ENCODE measurements at places on chromosomes 7 and 10. TPM values are rescaled to one million over a fixed set of nuclear protein-coding genes. Genes with fewer than 3 reads are reported as not detected.

GRCh38 chr7:45240273-45240771, 82.7 kb downstream of the RAMP3 start:
- no peak for DNase-seq

- DNase-seq = no peak
Measured at GRCh38 chr7:142787034-142787768, 16.4 kb downstream of the PRSS2 start.

GRCh38 chr7:101243646-101244374, 1.1 kb downstream of the FIS1 start:
- peak; percentile 43 for DNase-seq

DNA sequence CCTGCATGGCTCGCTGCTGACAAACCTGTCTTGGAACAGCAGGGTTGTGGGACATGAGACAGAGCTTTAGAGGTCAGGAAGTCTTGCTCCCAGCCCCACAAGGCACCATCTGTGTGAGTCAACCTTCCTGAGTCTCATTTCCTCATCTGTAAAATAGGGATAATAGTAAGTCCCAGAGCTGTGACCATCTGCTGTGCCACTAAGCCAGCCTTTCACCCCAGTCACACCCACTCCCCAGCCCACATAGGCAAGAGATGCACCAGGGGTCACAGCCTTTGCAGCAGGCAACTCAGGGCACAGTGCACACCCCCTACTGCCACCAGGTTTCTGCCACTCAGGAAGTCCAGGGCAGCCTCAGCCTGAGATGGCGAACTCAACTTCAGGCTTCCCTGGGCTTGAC, 29.4 kb upstream of the CDH23 start:
- DNase-seq = no peak

- no peak for DNase-seq
Measured at GRCh38 chr7:54349229-54349628, 192.9 kb upstream of the VSTM2A start.

- peak; percentile 58 for DNase-seq
Measured at GRCh38 chr7:28956608-28957063, 1.5 kb downstream of the TRIL start.

DNA sequence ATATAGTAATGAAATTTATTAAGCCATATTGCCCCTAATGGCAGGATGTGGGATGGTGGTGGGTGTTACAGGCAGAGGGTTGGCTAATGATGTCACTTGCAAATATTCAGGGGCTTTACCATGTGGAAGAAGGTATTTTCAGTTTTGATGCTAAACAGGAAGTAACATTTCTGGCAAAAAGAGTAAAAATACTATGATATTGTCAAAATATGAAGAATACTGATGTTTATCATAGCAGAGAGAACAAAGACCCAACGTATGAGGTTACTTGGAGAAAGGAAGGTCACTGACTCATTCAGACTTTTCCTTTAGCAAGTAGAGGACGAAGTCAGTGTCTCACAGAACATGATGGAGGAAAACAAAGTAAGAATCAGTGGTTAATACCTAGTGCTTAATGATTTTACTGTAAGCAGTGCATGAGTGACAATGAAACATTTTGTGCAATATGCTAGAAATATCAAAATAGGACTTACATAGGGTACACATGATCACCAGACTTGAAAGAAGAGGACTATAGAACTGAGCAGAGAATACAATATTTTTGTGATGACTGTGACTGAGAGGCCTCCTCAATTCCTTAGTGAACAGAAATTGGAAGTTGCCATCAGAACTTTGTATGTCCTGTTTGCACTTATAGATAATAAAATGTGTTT, 89.7 kb upstream of the STEAP4 start:
- no peak for DNase-seq

GRCh38 chr7:156778668-156779067, 114.3 kb downstream of the LMBR1 start:
- no peak for DNase-seq

- no peak for DNase-seq
Measured at GRCh38 chr7:84188786-84189405, 5.7 kb downstream of the SEMA3A start.

DNA sequence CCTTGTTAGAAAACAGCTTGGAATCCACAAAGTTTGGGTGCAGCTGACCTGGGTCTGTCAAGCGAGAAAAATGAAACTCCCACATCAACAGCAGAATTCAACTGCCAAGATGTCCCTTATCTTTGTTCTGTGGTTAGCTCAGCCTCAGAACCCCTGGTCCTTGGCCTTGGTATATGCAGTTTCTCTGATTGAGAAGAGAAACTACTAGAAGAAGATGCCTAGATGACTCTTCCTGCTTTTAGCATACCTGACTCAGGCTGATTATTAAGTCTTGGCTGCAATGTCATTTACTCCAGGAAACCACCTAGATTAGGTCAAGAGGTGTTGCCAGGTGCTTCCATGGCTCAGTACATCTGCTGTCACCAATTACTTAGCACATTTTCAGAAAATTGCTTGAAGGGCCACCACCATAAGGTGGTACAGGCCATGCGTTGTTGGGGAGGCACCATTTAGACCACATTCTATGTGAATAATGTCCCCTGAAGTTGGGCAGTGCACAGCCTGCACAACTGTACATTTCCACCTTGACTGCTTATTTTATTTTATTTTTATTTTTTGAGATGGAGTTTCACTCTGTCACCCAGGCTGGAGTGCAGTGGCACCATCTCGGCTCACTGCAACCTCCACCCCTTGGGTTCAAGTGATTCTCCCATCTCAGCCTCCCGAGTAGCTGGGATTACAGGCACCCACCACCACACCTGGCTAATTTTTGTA, 59.4 kb upstream of the ZNF438 start:
- no peak for DNase-seq

- no peak for DNase-seq
Measured at GRCh38 chr10:103663802-103664201, 170.3 kb downstream of the NEURL1 start.

- DNase-seq = no peak
Measured at GRCh38 chr10:96401036-96401435, 42.2 kb upstream of the OPALIN start.

GRCh38 chr7:25263337-25263736, 35.1 kb upstream of the NPVF start:
- no peak for DNase-seq

DNA sequence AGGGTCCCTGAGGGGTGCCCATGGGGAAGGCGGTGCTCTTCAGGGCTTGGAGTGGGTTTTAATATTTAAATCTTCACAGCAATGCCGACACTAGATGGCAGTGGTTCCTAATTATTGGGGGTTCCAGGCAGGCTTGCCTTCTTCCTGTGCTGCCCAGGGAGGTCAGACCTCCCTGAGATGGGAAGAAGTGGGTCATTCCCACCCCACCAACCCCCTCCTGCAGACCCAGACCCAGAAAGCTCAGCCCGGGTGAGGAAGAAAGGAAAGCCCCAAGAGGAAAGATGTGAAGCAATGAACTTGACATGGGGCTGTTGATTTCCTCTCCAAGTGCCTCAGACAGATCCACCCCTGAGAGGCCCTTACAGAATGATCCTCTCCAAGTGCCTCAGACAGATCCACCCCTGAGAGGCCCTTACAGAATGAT, 85.1 kb upstream of the LANCL2 start:
- peak; percentile 77 for DNase-seq

GRCh38 chr10:86357041-86357440, 9.6 kb downstream of the GRID1 start:
- no peak for DNase-seq

DNA sequence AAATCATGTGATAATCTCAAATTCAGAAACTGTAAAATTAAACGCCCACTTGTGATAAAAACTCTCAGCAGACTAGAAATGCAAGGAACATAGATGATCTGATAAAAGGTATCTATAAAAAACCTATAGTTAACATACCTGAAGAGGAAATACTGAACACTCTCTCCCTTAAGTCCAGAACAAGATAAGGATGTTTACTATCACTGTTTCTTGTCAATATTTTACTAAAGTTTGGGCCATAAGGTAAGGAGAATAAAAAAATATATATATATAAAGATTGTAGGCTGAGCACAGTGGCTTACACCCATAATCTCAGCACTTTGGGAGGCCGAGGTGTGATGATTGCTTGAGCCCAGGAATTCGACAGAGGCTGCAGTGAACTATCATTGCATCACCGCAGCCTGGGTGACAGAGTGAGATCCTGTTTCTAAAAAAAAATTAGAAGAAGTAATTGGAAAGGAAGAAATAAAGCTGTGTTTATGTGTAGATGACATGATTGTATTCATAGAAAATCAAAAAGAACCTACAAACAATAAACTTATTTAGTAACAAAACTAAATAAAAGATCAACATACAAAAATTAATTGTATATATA, 28.4 kb downstream of the MPLKIP start:
- no peak for DNase-seq

DNA sequence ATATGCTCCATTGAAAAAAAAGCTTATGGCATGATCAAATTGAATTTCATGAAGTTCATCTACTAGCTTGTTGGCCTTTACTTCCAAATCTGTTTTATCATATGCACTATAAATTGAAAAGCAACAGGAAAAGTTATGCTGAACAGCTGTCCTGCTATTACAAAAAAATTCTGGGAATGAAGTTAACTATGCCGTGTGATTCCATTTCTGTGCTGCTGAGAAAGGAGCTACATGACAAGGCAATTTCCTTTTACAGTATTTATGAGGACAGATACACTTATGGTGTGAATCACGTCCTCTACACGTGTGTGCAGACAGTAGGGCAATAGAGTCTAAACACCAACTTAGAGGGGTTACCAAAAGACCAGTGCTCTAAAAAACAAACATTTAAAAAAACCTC, 426.5 kb upstream of the AKR1E2 start:
- DNase-seq = no peak

DNA sequence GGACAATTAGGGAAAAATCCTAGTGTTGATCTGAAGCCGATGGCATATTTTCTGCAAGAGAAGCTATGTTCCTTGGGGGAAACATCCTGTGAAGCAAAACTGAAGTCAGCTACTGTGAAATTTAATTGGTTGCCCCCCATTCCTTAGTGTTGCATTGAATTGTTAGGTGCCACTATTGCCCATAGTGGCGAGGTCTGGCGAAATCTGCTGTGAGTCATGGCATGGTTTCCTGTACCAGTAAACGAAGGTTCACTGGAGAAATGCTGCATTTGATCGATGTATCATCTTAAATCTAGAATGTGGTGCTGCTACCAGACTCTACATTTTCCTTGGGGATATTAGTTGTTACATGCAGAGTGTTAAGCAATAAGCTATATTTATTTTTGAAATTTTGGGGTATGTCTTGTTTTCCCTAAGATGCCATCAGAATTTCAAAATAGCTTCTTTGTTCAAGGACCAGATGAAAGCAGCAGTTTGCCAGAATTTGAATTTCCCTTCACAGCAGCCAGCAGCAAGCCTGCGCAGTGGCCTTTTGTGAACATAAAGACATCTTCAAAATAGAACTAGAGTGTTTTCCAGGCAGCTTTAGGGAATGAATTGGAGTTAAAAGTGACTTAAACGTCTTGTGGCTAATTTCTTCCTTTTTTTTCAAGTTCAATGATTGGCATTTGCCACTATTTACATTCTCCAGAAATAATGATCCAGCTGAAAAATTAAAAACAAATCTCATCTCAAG, 348.6 kb upstream of the COBL start:
- no peak for DNase-seq

- peak; percentile 99 for DNase-seq
Measured at GRCh38 chr10:110919349-110919931, at the start of gene SHOC2. TSS of gene SHOC2 (plus strand) at chr10:110919604. CDS start at chr10:110964359, 44,755 bp downstream.

- no peak for DNase-seq
Measured at GRCh38 chr7:11332865-11333228, 359.2 kb downstream of the PHF14 start.

DNA sequence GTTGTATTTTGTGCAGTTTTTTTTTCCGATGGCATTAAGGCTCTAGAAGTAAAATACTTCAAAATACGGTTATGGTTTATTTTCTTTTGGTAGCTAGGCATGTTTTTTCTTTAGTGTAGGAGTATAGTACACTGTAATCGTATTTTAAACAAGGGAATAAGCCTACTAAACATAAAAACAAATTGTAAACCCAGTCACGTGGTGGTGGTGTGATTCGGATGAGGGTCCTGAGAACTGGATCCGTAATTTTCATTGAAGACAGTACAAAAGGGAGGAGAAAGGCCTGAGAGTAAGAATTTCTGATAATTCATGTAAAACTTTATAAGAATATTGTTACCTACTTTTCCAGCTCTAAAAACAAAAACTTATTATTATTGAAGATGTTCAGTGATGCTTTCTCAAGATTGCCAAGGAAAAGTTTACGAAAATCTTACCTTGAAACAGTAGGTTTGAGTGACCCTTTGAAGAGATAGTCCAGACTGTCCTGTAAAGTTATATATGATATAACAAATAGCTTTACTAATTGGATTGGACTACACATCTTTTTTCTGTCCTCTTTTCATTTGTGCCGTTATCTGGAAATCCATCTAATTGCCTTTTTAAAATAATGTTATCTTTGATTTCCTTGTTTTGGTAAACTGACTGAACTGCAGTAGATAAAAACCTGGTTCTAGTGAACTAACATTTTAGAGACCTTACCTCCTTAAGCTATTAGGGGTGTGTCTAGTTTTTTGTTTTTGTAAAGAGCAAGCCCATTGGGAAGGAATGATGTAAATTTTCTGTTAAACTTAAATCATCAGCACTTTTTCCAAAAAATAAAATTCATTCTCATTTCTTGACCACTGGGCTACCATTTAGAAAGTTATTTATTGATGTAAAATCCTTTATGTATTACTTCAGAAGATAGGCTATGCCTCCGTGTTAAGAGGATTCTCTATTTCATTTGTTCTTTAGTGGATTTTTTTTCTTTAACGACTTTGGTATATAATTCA, 1.0 kb upstream of the PBLD start:
- DNase-seq = no peak

- peak; percentile 31 for DNase-seq
Measured at GRCh38 chr7:132575982-132576720, at the start of gene PLXNA4. TSS of gene PLXNA4 (minus strand) at chr7:132576470. CDS start at chr7:132508693, 67,777 bp downstream.

GRCh38 chr10:65670087-65670486, 1255.7 kb upstream of the LRRTM3 start:
- DNase-seq = no peak

- no peak for DNase-seq
Measured at GRCh38 chr10:132648072-132648850, 110.7 kb downstream of the INPP5A start.

- no peak for DNase-seq
Measured at GRCh38 chr10:84197643-84198042, 3.3 kb downstream of the CDHR1 start.

CPA2 gene
- 0.18 TPM for total RNA-seq

SRI gene
- total RNA-seq = 193 TPM

KMT2C gene
- 42.7 TPM for total RNA-seq

FEZF1 gene
- not detected for total RNA-seq

RPEL1 gene
- total RNA-seq = not detected

CYP3A5 gene
- not detected for total RNA-seq

STAMBPL1 gene
- 36.6 TPM for total RNA-seq

ANKRD1 gene
- total RNA-seq = not detected

UCMA gene
- not detected for total RNA-seq

CUZD1 gene
- total RNA-seq = 1.6 TPM

FGFBP3 gene
- total RNA-seq = 1.5 TPM

SPDYE16 gene
- 0.18 TPM for total RNA-seq
